ENCODE measurements at places on chromosomes 7 and 10.

GRCh38 chr7:117262546-117262945, 60.3 kb downstream of the WNT2 start:
- DNase-seq: no peak

DNA sequence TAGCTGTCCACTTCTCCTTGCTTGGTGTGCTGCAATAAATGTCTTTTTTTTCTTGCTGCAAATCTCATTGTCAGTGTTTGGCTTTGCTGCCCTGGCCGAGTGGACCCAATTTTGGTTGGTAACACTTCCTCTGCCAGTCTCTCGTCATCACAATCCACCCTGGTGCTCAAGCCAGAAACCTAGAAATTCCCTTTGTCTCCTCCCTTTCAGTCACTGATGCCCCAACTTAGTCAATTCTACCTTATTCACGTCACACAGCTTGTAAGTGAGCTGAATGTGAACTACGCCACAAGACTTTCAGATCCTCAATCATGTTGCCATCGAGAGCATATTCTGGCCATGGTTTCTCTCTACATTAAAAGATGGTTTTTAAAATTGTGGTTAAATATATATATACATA, 13.0 kb upstream of the FRA10AC1 start:
- no peak for DNase-seq

DNA sequence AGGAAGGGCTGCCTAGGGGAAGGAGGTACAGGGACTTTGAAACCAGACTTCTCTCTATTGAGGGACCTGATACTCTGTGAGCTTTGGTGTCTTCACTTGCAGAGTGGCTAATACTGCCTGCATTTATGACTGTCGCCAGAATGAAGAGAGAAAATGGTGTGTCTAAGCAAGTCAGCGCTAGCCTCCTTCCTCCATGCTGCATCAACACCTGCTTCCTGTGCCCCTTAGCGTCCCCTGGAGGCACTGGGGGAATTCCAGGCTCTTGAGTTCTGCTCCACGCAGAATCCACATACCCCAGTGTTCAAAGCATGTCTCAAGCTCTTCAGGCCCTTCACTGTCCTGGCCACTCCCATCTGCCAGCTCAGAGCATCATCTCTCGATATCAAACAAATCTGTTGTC, 140.5 kb downstream of the PKD1L1 start:
- DNase-seq: no peak

GRCh38 chr10:73368238-73368637, 9.6 kb upstream of the CFAP70 start:
- DNase-seq: no peak

DNA sequence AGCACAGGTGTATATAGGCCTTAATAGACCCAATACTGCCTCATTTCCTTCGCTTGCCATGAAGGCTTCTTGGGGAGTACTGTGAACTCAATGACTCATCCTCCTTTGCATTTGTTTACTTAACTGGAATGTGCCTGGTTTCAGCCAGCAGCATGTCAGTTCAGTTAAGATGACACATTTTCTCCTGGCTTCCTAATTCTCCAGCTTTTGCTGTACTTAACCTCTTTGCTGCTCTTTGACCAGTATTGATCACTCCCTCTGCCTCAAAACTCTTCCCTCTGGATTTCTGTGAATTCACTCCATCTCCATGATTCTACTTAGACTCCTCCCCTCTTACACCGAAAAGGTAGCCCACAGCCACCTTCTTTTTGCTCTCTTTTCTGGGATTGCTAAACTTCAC, 135.7 kb downstream of the MAGI2 start:
- DNase-seq: peak; percentile 54

DNA sequence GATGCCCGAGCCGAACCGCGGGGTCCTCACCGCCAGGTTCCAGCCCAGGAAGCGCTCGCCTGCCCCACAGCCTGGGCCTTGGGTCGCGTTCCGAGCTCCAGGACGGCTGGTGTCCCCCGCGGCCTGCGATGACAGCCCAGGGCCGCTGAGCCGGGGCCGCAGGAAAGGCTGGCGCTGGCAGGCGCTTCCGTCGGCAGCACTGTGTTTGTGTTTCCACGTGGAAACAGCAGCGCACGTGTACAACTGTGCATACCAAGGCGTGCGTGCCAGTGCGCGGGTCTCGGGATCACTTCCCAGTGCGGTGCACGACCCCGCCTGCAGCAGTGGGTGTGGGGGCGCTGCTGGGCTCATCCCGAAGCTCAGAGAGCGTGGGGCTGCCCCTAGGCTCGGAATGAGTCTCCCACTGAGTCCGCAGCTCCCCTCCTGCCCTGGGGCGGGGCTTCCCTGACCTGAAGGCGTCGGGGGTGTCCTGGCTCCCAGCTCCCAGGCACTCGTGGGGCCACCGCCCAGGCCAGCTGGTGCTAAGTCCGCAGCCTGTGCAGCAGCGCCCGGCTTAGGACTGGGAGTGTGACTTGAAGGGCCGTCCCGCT, 17.2 kb downstream of the AP5Z1 start:
- DNase-seq: no peak

GRCh38 chr10:131573707-131574106, 262.2 kb upstream of the TCERG1L start:
- DNase-seq: no peak

GRCh38 chr10:69902835-69903535, 101.3 kb downstream of the COL13A1 start:
- no peak for DNase-seq

DNA sequence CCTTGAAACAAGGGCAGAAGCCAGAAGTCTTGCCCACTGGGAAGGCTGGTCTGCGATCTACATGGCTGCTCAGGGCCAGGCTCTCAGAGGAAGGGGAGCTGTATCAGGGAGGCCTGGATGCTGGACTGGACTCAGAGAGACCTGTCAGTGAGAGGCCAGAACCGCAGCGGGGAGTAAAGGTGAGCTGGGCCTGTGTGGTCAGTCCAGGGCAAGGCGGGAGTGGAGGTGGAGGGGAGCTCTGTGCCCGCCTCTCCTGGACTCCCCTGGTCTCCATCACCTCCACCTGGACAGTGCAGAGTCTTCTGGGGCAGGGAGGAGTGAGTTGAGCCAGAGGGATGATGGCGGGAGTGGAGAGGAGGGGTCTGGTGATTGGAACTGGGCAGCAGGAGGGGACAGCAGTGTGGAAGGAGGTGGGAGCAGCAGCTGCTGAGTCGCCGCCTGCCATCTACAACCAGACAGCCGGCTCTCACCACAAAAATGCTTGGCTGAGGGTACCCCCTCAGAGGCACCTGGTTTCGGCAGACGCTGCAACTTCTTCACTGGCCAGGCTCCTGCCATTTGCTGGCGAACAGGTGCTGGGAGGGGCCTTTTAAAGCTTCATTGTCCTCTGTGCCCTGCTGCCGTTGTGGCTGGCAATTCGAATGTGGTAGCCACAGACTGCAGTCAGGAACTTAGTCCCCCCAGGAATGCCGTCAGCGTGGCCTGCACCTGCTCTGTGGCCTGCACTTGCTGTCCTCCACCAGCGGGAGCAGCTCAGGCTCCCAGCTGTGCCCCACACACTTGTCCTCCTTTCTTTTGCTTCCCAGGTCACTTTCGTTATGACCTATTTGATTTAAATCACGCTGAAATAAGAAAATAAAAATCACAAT, 3.5 kb downstream of the RASSF4 start:
- DNase-seq: no peak

GRCh38 chr7:127632276-127632910, 14.5 kb upstream of the PAX4 start:
- DNase-seq: no peak

- DNase-seq: no peak
These were observed 155.4 kb downstream of the CRPPA start for GRCh38 chr7:16265863-16266458.

DNA sequence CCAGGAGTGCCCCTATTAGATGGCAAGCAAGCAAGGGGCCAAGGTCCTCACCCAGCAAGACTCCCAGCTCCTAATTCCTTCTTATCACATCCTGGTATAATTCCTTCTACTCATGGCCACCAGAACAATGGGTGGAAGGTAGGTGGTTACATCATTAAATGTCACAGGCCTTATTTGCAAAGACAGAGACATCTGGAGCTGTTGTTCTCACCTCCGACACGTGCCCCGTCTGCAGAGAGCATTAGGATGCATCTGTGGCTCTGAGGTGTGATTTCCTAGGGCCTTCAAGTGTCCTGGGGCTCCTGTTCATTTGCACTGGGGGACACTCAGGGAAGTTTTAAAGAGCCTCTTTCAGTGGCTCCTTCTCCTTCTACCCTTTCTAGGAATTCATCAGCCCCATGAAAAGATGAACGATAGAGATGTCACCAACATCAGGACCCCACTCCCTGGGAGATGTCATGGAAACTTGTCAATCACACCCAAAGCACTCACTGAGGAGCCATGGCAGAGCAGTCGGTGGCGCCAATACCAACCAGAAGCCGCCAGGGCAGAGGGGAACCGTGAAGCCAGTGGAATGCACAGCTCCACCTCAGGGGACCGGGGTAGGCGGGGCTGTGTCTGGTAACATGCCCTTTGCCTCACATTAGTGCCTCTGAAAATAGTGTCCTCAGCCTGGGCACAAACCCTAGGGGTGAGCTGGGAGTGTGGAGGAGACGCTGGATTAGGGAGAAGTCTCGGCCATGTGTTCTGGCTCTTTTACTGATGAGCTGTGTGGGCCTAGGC, 2.9 kb upstream of the ATP6V0E2 start:
- DNase-seq: no peak

DNA sequence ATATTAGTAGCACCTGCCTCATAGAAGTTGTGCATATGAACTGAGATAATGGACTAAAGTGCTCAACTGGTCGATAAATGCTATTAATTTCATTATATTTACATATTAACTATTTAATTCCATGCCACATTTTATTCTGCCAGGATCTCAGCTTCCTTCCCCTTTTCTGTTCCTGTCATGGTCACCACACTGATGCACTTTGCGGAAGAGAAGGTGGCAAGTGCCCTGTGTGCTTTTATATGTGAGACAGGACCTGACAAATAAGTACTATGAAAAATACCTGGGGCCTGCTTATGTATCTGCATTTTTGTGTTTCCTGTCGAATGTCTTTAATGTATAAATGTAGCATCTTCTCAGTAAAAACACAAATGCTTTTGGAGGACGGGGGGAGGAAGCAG, 12.2 kb downstream of the ATP6V0E2 start:
- no peak for DNase-seq

DNA sequence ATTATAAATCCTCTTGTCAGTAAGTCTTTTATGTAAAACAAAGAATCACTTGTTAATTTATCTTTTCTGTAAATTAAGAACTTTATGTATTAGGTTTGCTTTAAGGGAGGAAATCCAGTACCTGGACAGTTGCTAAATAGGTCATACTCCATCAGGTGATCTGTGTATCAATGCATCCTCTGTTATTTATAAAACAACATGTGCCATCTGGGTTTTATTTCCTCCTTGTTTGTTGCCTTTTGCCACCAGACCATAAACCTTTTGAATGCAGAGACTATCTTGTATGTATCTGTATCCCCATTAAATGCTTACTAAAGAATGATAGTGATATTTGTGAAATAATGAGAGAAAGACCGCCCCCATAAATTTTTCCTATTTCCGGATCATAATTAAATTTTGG, 70.0 kb downstream of the SLC35B4 start:
- no peak for DNase-seq

GRCh38 chr7:111532625-111533024, 29.7 kb downstream of the IMMP2L start:
- DNase-seq: no peak

- DNase-seq: no peak
These were observed 13.0 kb upstream of the PPP1R35 start for GRCh38 chr7:100449190-100449795.

- DNase-seq: no peak
These were observed 20.3 kb downstream of the CACUL1 start for GRCh38 chr10:118734475-118734874.

DNA sequence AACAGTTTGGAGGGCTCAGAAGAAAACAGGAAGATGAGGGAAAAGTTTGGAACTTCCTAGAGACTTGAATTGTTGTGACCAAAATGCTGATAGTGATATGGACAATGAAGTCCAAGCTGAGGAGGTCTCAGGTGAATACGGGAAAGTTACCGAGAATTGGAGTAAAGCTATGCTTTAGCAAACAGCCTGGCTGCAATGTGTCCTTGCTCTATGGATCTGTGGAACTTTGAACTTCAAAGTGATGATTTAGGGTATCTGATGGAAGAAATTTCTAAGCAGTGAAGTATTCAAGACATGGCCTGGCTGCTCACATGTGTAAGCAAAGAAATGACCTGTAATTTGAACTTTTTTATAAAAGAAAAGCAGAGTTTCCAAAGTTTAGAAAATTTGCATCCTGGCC, 240.2 kb upstream of the KLF14 start:
- DNase-seq: no peak

DNA sequence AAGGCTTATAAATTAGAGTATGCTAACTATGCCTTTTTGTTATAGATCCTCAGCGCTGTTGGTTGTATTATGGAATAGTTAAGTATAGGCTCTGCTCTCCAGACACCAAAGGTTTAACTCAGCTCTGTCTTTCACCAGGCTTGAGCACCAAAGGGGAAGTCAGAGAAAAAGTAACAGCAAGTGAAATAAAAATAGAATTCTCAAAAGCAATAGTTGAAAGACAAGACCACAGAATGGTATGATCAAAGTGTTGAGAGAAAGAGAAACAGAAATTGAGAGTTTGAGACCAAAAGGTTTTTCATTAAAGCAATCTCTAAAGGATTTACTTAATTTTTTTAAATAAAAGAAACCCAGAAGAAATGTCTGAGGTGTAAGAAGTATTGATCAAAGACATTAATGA, 529.8 kb upstream of the C7orf33 start:
- no peak for DNase-seq

GRCh38 chr10:8227246-8227645, 172.8 kb downstream of the GATA3 start:
- DNase-seq: no peak

GRCh38 chr7:69739931-69740431, 141.7 kb downstream of the AUTS2 start:
- DNase-seq: no peak

- DNase-seq: no peak
These were observed 19.9 kb downstream of the NEUROG3 start for GRCh38 chr10:69553328-69553727.

GRCh38 chr7:29194594-29195427, at the start of gene CHN2:
Gene CHN2, plus strand, starts transcription at chr7:29194775.
- DNase-seq: no peak

DNA sequence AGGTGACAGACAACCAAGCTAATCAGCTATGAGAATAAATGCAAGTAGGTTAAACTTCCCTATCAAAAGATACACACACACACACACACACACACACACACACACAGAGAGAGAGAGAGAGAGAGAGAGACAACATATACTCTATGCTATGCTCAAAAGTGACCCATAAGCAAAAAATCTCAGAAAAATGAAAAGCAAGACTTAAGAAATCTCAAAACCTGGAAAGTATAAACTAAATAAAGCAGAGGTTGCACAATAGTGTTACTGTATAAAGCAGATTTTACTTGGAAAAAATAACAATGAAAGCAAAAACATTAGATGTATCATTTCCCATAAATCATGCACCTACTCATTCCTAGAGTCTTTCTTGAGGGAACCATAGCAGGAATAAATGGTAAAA, 221.5 kb downstream of the INHBA start:
- no peak for DNase-seq

GRCh38 chr10:79229071-79229541, 118.2 kb upstream of the PPIF start:
- no peak for DNase-seq

DNA sequence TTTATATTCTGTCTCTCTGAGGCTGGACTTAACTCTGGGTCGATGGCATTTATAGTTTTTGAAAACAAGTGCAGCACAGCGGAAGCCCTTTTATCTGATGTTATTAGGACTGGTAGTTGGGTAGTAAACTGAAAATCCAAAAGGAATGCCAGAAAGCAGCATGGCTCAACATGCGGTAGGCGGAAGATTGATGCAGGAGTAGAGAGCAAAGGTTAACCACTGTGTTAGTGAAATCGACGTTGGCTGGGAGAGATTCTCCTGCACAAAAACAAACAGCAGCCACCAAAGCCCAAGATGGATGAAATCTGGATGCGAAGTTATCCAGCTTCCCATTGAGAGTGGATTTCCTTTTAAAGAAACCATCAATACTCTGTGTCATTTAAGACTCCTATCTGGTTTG, 54.5 kb upstream of the EMX2 start:
- no peak for DNase-seq

Data from glomerular endothelial cell (primary cell).